NCI-H1694 treated with DMSO at 0.1 percent for 48 hours (cell line): ENCODE measurements at places on chromosomes 7 and 10.

GRCh38 chr7:3083350-3083749 is 39.7 kb upstream of the CARD11 start:
- DNase-seq = no peak

- DNase-seq = no peak
Observed at GRCh38 chr10:119401671-119402395, 140.7 kb downstream of the RGS10 start.

DNA sequence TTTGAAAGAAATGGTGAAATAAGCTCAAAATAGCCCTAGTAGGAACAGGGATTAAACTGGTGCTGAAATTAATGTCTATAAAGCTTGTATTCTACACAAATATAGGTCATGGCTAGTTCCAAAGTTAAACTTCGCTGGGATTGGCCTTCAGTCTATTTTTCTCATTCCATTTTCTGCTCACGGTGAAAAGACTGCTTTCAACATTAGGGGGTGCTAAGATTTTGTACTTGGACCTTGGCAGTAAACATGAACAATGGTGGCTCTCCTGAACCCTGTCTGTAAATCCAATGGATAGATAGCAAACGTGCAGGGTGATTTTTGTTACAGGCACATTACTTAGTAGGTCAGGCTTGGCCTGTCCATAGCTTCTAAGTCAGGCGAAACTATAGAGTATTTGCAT is 36.0 kb upstream of the RSU1 start:
- DNase-seq = no peak

- peak; percentile 10 for DNase-seq
Observed at GRCh38 chr10:1056326-1057105, at the start of gene WDR37. TSS of gene WDR37 (plus strand) at chr10:1056385. CDS start at chr10:1072156, 15,771 bp downstream.

DNA sequence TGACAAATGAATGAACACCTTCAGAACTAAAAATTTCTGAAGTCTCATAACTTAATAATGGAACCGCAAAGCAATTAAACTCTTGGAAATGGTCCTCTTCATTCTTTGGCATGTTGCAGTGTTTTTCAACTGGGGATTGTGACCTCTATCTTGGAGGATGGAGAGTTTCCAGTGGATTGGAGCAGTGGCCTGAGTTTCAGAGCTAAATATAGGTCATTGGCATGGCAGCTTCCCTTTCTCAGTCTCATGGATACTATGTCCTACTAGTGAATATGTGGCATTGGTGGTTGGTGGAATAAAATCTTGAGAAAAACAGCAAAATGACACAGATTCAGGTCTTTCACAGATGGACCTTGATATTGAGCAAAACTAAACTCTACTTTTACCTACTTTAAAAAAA is 24.1 kb upstream of the EPC1 start:
- no peak for DNase-seq

DNA sequence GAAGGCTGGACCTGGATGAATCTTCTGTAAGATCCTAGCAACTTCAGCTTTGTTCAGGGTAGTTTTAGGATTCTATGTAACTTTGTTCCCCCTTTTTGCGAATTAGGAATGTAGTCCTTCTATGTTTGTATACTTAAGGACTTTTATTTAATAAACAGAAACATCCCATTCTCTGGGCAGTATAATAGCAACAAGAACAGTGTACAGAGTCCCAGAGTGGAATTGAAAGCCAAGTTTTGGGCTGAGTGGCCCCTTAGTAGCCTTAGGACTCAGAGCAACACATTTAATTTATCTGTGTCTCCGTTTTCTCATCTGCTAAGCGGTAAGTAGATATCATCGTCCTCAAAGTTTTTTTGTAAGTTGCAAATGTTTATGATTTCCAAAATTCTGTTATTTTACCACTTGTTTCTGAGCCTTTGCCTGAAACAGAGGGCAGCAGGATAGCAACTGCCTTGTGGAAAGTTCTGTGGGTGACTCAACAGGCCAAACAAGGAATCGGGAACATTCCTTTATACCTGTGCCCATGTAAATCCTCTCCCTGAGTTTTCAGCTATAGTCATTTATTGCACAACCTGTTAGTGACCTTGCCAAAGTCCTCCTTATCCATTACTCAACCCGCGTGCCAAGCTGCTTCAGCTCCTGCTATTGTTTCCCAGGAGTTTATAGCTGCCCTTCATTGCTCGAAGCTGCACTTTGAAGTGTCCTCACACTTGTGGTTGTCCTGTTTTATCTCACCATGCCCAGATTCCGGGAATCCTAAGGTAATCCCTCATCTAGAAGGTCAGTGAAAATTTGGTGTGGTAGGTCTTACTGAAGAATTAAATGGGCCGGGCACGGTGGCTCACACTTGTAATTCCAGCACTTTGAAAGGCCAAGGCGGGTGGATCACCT is 199.1 kb upstream of the AHR start:
- no peak for DNase-seq

- no peak for DNase-seq
Observed at GRCh38 chr7:55132890-55133551, 114.2 kb downstream of the EGFR start.

GRCh38 chr7:55081068-55081467 is 62.3 kb downstream of the EGFR start:
- DNase-seq = no peak

DNA sequence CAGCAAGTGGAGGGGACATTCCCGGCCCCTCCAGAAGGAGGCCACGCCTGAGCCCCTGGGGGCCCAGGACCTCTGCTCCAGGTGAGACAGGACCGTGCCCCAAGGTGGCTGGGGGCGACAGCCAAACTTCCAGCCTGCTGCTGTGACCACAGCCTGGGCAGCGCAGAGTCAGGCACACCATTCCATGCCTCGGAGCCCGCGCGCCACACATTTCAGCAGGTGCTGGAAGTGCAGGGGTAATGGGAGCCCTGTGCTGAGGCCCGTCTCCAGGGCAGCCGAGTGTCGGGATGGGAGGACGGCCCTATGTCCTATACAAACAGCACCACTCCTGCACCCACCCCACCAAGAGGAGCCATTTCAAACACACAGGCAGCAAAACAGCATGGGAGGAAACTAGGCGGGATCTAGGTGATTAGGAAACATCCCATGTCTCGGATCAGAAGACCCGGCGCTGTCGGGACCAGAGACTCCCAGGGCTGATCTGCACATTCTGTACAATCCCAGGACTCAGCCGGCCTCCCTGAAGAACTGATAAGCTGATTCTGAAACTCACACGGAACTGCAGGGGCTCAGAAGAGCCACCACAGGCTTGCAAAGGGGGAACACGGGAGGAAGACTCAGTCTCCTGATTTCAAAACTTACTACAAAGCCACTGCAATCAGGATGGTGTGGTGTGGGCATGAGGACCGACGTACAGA is 272.3 kb downstream of the ELFN1 start:
- DNase-seq = no peak

DNA sequence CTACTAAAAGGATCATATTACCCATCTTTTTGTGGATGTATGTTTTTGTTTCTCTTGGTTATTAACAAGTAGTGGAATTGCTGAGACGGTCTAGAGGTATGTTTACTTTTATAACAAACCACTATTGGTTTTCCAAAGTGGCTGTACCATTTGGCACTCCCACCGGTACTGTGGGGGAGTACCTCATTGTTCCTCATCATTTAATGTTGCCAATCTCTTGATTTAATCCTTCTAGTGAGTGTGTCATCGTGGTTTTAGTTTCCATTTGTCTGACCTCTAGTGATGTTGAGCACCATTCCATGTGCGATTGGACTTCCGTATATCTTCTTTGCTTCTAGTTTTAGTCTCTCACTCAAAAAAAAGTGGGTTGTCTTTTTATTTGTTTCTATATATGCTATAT is 50.4 kb downstream of the RBM33 start:
- DNase-seq = no peak

DNA sequence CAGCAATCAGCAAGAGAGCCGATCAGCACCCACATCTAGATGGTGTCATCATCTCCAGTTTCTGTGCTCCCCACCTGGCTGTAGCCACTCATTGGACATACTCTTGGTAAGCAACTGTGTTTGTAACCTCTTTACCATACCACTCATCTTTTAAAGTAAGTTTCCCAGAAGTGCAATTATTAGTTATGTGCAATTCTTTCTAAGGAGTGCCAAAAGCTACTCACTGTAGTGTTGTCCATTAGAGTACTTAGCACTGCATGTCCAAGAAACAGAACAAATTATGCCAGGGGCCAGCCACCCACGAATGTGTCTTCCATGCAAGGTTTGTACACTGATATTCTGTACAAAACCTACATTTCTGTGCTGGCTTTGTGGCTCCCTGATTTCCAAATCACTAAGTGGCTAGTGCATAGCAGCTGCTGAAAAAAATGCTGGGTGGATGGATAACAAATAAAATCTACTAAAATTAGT is 131.9 kb downstream of the SRPK2 start:
- no peak for DNase-seq

- DNase-seq = no peak
Observed at GRCh38 chr10:3014968-3015367, 52.4 kb upstream of the PFKP start.

DNA sequence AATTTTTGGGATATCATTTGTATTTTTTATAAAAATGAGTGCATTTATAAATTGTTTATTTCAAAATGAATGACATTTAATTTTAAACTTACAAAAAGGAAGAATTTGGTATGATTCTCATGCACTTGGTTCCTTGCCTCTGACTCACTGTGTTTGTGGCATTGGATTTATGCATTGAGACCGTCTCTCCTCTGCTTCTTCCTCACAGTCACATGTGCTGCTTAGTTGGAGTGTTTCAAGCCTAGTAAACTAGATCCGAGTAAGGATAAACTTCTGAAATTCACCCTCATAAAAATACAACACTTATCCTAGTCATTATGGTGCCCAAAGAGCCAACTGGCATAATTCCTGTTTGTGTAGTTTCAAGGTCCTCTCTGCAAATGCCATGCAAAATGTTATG is 19.1 kb upstream of the FZD8 start:
- DNase-seq = no peak

DNA sequence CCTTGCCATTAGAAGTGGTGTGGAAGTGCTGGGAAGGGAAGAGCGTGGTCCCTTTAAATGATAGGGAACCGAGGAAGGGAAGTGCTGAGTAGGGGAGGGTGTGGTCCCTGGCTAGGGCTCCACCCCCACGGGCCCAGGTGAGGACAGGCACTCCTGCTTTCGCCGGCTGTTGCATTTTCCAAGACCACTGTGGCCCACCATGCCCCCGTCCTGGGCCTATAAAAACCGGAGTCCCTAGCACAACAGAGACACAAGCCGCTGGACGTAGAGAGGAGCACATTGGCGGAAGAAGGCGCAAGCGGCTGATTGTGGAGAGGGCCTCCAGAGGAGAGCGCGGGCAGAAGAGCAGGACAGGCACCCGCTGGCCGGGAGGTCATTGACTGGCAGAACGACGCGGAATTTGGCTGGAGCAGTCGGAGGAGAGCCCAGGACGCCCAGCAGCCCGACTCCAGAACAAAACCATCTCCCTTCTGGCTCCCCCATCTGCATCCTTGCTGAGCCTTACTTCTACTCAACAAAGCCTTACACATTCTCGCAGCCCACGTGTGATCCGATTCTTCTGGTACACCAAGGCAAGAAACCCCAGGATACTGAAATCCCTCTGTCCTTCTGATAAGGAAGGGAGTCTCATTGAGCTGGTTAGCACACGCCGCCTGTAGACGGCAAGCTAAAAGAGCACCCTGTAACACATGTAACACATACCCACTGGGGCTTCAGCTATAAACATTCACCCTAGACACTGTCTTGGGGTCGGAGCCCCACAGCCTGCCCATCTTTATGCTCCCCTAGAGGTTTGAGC is 146.2 kb upstream of the LYZL1 start:
- DNase-seq = no peak

GRCh38 chr7:131967216-131967730 is 410.8 kb upstream of the PODXL start:
- no peak for DNase-seq
